Renal pelvis (tissue), 12 donors: ENCODE measurements at places on chromosomes 12 and 14. TPM values are rescaled to one million over a fixed set of nuclear protein-coding genes. Genes with fewer than 3 reads are reported as not detected.
A peak's percentile ranks its signal among the peaks of the same experiment; 100 is the strongest.

GRCh38 chr12:94593822-94594442 lies 56.4 kb downstream of the TMCC3 start:
- no peak for DNase-seq

DNA sequence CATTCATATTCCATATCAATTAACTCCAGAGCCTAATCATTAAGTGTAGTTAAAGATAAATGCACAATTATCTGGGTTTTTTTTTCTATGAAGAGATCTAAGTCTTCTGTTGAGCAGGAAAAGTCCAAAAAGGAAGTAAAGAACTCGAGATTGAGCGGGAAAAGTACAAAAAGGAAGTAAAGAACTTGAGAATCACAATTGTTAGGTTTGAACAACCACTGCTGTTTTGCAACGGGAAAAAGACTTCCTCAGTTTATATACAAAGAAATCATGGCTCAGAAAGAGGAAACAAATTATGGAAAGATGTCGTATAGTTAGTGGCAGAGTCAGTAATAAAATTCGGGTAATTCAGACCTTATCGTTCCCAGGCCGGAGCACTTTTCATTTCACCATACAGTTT lies 63.3 kb downstream of the PPP1R12A start:
- no peak for DNase-seq

CEBPE gene
- polyA plus RNA-seq: 0.10 TPM

DNA sequence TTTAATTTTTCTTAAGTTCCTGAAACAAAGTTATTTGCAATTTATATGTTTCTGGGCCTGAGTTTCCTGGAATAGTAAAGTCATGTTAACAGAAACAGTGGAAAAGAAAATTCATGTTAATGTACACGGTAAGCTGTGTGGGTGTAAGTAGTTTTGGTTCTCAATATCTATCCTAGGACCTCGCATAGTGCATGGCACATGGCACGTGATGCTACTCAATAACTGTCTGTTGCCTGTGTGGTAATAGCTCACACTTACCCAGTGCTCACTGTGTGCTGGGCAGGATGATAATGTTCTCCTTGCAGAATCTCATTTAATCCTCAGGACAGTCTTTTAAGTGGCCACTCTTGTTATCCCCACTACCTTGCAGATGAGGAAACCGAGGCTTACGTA lies 100.7 kb downstream of the DUSP16 start:
- no peak for DNase-seq

CLEC6A gene
- 0.10 TPM for polyA plus RNA-seq

CDH24 gene
- polyA plus RNA-seq: 22.9 TPM

DNA sequence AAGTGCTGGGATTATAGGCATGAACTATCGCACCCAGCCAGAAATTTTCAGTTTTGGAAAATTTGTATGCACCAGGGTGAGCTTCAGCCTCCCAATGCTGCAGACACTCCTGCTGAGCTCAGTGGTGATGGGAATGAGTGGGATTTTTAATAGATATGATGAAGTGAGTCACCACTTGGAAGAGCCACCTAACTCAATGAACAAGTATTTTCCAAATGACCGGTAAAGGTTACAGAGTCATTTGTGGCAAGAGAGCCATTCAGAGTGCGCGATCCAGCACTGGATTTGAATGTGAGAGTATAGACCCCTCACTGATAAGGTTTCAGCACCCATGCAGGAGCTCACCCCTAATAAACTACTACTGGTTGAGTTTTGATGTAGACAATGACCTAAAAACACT lies 100.7 kb downstream of the PPP2R5C start:
- no peak for DNase-seq

GRCh38 chr12:93109551-93110203 lies 180.6 kb upstream of the EEA1 start:
- peak; percentile 52 for DNase-seq

DNA sequence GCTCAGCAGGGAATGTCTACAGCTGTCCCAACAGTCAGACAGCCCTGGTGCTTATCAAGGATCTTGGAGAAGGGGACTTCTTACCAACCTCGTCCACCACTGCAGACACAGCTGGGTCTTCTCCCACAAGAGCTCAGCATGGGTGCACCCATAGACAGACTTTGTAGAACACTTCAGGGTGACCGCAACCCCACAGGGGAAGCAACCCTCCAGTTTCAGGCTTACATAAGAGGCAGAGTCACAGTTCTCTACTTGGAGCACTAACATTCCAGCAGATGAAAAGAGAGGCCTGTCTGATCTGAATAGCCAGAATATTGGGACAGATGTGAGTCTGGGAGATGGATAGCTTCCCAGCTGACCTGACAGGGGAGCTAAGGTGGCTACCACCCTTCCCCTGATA lies 3.5 kb upstream of the CLEC1A start:
- no peak for DNase-seq

DNA sequence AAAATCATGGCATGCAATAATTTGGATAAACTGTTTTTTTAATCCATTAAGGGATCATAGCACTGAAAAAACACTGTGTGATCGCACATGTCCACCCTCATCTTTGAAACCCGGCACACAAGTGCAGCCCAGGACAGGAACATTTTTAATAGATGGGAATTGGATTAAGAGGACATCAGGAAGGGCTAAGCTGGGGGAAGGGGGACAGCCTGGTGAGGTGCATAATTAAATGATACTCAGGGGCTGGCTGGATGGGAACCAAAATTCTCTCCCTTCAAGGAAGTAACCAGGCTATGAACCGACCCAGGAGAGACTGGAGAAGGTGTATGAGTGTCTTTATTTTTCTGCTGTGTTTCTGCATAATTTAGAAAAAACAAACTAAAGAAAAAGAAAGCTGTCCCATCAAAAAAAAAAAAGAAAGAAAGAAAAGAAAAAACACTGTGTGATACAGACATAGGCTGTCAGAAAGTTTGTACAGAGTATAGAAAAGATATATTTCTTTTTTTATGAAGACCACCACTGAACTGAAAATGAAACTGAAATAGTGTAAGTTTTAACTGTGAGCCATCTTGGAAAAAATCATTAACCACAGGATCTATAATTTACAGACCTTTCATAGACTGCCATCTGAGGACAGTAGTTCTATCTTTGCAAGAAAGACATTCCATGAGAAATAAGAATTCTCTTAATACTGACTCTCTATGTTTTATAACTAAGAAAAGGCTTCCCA lies 75.1 kb upstream of the SLC38A4 start:
- no peak for DNase-seq

KRT83 gene
- polyA plus RNA-seq: not detected

DNA sequence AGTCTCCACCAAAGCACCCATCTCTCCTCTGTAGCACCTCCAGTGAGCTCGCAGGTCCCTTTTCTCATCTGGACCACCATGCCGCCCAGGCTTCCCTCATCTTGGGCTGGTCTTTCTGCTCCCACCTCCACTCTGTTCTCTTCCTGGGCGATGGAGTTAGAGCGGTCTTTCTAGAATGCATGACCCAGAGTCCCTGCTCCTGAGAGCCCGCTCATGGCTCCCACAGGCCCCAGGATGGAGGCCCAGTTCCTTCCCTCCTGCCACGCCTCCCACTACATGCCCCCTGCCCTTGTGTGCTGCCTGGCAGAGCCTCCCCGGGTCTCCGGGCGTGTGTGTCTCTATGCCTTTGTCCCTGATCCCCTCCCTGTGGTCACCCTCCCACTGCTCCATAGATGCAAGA lies 100.7 kb upstream of the RTL1 start:
- DNase-seq: no peak

- DNase-seq: no peak
Measured at GRCh38 chr12:18057051-18057450, 32.9 kb downstream of the RERGL start.

CISTR gene
- not detected for polyA plus RNA-seq

DNA sequence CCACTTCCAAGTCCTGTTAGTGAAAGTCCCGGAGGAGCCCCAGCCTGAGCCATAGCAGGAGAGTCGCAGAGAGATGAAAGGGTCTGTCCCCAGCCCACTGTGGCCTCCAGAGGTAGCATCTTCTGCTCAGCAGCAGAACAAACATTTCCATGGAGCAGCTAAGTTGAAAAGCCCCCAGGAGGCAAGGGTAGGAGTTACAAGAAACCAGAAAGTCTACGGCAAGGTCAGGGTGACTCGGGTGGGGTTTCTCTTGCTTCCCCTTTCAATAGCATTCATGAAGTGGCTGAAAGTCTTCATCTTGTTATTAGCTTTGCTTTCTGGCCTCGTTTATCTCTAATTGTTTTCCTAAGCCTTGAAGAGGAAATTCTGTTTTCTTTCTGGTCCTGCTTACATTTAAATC lies 151.2 kb upstream of the DIO3 start:
- no peak for DNase-seq

B3GNT4 gene
- 3.6 TPM for polyA plus RNA-seq

- no peak for DNase-seq
Measured at GRCh38 chr12:92155733-92156132, 10.1 kb upstream of the BTG1 start.

CD163L1 gene
- polyA plus RNA-seq: 1.3 TPM

GRCh38 chr12:66746489-66747201 lies 67.8 kb upstream of the GRIP1 start:
- DNase-seq: no peak

DNA sequence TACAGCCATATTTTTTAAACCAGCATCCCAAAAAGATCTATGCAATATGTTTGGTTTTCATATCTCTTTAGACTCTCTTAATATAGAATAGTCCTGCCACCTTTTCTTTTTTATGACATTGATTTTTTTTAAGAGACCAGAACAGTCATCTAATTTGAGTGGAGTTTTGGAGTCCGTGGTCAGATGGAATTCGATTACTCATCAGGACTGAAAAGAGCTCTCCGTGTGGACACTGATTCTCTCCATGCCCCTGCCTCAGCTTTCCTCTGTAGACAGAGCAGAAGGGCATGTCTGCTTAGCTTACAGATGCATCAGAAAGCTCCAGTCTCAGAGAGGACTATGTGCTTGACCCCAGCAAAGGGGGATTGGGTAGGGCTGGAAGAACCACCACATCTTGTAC lies 27.8 kb downstream of the SMCO2 start:
- DNase-seq: no peak

- no peak for DNase-seq
Measured at GRCh38 chr12:92049403-92049802, 96.2 kb downstream of the BTG1 start.

DNA sequence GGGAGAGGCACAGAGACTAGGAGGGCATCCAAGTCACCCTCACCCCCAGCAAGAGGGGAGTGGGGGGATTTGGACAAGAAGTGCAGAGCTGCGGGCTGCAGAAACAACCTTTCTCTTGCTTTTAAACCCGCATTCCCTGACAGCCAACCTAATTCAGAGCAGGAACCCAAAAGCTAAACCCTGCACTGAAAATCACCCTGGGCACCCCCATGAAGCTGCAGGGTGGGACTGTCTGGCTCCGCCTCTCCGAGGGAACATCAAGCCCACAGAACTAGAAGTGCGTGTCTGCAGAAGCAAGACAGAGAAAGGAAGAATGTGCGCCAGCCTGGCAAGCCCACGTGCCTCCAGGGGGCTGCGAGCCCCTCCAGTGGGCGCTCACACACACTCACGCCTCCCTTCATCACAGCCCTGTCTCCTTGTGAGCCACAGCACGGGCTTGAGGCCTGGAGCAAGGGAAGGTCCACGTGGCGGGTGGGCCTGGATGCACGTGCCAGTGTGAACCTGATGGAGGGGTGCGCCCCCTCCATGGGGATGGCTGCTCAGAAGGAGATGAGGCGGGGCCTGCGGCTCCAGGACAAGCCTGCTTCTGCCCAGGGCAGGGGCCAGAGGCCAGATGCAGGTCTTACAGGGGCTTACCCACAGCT lies 27.8 kb upstream of the PNMA1 start:
- DNase-seq: no peak

GRCh38 chr12:43333644-43334043 lies 218.4 kb downstream of the ADAMTS20 start:
- no peak for DNase-seq

- DNase-seq: no peak
Measured at GRCh38 chr14:51317373-51317772, 77.3 kb downstream of the TMX1 start.

GRCh38 chr14:68366656-68367055 lies 426.2 kb downstream of the ZFP36L1 start:
- DNase-seq: no peak

DNA sequence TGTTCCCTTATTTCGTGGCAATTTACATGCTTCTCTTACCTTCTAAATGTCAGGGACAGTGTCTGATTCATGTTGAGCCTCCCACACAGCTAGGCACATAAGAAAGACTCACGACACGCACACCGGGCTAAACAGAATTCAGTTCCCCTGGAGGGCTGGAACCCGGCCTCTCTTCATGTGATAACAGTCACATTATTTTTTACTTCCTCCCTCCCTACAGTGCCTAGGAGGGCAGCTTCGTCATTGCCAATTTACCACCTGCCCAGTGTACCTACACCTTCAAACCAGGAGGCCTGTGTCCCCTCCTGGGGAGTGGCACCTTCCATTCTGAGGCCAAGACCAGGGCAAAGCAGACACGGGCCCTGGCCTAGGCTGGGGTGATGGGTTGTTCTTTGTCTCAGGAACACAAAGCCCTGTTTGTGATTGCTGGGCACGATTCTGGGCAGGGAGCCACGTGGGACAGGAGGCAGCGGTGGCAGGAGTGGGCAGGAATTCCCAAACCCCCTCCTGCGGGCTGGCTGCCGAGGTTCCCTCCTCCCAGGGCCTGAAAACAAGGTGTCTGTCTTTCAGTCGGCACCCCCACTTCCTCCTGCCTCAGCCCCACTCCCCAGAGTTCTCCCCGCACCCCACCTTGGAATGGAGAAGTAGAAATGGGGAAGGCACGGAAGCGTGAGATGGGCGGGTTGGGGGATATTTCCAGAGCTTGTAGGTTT lies 6.8 kb upstream of the RASAL1 start:
- DNase-seq: no peak

GALNT8 gene
- polyA plus RNA-seq: 3.8 TPM

KRT4 gene
- polyA plus RNA-seq: 0.65 TPM

GRCh38 chr12:104870797-104871196 lies 87.3 kb downstream of the SLC41A2 start:
- peak; percentile 17 for DNase-seq

DNA sequence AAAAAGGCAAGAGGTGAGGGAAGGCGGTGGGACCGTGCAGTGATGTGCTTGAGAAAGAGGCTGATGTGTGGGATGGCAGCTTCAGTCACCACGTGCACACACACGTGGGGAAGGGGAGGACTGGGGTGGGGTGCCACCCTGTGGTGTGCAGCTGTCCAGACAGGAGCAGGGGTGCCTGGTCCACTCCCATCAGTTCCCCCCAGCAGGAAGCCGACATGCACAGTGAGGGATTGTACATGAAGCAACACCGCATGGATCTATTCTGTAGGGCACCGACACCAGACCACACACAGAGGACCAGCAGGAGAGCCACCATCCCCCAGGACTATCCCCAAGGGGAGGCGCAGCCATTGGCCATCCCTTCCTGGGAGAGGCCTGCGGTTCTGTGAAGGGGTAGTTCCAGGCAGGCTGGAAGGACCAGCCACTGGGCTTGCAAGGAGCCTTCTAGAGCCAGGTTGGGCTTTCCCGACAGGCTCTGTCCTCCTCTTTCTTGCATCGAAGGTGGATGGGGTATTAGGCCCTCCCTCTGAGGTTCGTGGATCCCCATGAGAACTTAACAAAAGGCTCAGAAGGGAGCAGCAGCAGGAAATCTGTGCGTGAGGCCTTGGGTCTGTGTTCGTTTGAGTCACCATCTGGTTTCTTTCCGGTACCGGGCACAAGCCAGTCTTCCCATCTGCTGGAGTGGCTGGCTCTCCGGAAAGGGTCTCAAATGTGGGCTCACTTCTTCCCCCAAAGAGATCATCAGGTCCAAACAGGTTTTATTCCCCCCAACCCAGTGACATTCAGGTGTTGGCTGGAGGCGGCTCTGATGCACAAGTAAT lies 59.8 kb downstream of the PLEKHG3 start:
- DNase-seq: no peak

HOXC10 gene
- 58.4 TPM for polyA plus RNA-seq
